ENCODE measurements at places on chromosomes 5 and 9. TPM values are rescaled to one million over a fixed set of nuclear protein-coding genes. Genes with fewer than 3 reads are reported as not detected.
A peak's percentile ranks its signal among the peaks of the same experiment; 100 is the strongest.

DNA sequence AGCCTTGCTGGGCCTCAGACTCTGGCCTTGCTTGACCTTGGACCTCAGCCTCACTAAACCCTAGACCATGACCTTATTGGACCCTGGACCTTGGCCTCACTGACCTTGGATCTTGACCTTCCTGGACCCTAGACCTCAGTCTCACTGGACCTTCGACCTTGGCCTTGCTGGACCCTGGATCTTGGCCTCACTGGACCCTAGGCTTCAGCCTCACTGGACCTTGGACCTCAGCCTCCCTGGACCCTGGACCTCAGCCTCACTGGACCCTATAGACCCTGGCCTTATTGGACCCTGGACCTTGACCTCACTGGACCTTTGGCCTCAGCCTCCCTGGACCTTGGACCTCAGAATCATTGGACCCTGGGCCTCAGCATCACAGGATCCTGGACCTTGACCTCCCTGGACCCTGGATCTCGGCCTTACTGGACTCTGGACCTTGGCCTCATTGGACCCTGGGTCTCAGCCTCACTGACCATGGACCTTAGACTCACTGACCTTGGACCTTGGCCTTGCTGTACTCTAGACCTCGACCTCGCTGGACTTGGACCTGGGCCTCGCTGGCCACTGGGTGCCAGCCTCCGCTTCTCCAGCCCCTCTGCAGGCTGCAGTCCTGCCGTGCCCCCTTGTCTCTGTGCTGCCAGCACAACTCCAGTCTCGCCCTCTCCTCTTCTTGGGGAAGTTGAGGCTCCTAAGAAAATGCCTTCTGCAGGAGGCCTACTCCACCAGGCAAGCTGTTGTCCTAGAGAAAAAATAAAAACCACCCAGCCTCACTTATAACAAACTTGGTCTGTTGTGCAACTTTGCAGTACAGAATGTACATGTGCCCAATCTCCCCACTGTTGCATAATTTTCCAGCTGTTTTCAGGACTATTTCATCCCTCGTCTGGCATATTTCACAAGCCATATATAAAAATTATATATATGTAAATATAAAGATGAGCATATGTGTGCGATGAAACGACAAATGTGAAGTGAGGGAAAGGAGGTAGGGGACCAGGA, 11.0 kb upstream of the ADAMTS2 start:
- DNase-seq: no peak

- no peak for DNase-seq
Measured at GRCh38 chr9:4774209-4774608, 18.5 kb upstream of the RCL1 start.

GRCh38 chr5:88778736-88779135, 104.2 kb downstream of the MEF2C start:
- DNase-seq: no peak

DNA sequence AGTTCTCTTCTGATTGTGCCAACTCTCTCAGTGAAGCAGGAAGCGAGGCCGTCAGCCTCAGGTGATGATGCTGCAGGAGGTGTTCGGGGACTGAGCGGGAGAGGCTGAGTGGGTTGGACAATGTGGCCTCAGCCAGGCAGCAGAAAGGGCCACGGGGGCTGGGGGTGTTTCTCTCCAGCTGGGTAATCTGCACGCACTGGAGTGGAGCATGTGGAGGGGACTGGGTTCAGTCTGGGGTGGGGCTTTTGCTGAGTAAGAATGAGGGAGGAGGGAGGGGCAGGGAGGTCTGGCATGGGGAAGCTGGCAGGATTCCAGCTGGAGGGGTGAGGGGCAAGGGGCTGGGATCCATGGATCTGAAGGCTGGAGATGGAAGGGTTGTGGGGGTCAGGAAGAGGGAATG, 60.8 kb upstream of the PHYKPL start:
- DNase-seq: no peak

GRCh38 chr9:89872913-89873707, 268.3 kb downstream of the GADD45G start:
- DNase-seq: peak; percentile 46

DNA sequence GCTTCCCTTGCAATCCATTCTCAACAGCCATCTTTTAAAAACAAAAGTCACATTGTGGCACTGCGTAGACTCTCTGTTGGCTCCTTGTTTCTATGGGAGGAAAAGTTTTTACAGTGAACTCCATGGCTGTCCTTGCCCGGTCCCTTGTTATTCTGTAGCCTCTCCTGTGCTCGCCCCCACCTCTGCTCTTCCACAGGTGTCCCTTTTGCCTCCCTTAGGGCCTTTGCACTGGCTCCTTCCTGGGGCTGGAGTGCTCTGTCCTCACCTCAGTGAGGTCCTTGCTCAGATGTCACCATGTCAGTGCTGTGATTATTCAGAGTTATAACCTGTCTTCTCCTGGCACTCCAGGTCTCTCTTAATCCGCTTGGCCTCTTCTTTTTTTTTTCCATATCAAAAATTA, 308.8 kb downstream of the DOCK8 start:
- DNase-seq: no peak

Gene SHISAL2B
- not detected for total RNA-seq

DNA sequence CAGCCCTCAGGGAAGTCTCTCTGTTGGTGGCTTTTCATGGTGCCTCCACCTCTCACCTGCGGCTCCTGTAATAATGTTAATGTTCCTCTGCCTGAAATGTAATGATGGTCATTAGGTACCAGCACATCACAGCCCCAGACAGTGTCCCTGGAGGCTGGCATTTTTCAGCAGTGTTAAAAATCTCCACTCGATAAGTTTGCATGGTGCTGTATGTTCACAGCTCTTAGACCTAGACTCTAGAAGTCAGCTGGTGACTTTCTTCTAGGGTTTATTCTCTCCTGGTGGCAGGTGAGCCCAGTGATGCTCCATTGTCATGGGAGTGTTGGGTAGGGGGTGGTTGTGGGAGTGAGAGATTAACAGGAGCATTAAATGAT, 53.1 kb downstream of the GPR107 start:
- DNase-seq: no peak

DNA sequence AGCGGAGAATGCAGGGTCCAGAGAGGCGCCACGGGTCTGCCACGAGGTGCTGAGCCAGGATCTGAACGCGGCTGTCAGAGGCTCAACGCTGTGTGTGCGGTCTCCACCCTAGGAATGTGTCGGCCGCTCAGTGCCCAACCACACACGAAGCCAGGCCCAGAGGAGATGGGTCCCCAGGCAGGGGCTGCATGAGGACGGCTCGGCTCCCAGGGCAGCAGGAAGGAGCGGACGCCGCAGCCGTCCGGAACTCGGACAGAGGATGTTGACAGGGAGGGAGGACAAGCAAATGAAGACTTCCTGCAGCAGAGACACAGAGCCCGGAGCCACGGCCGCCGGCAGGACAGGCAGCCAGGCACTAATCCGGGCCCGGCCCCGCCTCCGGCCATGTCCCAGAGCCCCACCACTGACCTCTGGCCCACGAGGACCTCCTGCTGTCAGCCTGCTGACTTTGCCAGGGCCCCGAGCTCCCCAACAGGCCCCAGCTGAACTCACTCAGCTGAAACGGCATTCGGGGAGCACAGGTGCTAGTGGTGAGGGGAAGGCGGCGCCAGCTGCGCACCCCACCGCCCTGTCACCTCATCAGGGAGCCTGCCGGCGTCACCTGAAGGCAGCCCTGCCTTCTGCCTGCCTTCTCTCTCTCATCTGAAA, 12.7 kb downstream of the VAV2 start:
- peak; percentile 67 for DNase-seq

- no peak for DNase-seq
Measured at GRCh38 chr5:80103371-80103770, 68.2 kb downstream of the THBS4 start.

- no peak for DNase-seq
Measured at GRCh38 chr5:171355302-171355724, 32.3 kb upstream of the NPM1 start.

Gene SLC22A5
- 5.9 TPM for total RNA-seq

Gene PCDHB3
- 3.7 TPM for total RNA-seq

DNA sequence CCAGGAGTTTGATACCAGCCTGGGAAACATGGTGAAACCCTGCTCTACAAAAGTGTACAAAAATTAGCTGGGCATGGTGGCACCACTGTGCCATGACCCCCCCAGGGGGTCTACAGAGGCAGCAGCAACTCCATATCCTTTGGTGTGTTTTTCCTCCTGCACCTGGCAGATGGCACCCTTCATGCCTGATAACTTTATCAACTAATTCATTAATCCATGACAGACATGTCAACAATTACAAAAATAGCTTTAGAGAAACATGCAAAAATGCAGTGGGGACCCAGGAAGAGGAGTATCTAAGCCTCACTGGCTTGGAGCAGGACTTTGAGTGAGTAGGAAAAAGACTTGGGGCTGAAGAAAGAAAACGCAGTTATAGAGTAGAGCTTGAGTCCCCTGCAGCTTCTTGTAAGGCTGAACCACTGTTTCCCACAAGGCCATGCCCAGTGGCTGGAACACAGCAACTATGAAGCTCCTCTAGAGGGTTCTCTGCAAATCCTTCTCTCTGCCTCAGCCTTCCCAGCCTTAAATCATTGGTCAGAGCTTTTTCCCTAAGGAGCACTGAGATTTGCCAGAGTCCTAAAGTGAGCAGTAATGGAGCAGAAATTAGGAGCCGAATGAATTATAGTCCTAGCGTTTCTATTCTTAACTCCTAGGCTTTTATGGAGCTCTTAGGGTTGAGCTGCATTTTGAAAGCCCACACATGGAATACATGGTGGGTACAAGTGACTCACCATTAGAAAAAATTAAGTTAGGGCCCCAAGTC, 25.5 kb upstream of the B4GALT1 start:
- no peak for DNase-seq

GRCh38 chr5:123951582-123951977, 439.6 kb downstream of the CSNK1G3 start:
- no peak for DNase-seq

GRCh38 chr5:40386289-40386688, 293.4 kb upstream of the PTGER4 start:
- DNase-seq: peak; percentile 33

DNA sequence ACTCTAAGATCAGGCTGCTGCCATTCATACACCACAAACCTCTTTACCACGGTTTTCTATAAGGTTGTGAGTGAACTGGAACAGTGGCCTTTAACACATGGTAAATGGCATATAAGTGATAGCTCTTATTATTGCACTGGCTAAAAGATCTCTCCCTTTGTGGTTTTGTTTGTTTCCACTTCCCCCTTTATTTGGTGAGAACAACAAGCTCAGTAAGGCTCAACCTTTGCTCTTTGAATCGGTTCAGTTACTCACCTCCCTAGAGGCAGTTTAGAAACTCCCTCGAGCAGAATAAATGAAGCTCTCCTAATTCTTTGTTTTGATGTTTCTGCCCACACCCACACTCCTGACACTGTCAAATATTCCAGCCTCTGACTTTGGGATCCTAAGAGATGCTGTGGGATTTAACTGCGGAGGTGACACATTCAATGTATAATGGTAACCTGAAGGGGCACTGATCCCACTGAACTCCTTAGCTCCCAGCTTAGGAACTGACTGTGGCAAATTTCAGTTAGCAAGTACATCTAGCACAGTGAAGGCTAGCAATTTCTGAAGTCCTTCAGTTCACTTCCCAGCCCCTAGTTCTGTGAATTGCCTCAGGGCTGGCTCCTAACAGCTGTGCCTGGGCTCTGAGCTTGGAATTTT, 22.5 kb upstream of the RAD23B start:
- DNase-seq: no peak

DNA sequence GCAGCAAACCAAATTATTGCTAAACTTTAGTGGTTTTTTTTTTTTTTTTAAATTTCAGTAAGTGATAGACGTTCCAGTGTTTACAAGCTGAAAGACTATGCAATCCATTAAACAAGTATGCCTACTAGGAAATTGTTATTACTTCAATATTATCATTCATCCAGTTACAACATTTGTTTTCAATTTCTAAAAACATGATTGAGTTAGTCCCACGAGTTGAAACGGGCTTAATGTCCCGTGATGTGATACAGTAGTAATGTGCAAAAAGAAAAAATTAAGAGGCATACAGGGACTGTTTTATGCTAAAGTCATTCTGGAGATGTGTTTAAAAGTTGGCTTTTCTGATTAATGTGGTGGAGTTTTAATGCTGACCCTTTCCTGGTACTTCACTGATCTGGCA, 550.3 kb upstream of the DMAC1 start:
- DNase-seq: no peak

Gene CCDC180
- 7.8 TPM for total RNA-seq

DNA sequence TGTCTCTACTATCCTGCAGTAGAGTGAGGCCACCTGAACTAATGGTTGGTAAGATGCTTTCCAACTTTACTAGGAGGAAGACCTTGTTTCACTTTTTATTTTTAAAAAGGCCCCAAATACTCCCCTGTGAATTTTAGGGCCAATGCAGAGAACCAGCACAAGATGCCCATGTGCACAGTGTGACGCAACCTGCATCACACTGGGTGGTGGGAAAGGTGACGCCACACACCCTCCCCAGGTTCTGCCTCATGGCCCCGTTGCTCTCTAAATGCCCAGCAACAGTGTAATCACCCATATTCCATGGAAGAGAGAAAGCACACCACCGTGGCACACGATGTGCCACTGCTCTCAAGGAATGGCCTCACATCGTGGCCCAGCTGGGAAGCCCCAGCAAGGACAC, 6.4 kb downstream of the SURF4 start:
- no peak for DNase-seq

- DNase-seq: no peak
Measured at GRCh38 chr5:32390819-32391591, 53.5 kb downstream of the ZFR start.

Gene INSL6
- total RNA-seq: not detected

DNA sequence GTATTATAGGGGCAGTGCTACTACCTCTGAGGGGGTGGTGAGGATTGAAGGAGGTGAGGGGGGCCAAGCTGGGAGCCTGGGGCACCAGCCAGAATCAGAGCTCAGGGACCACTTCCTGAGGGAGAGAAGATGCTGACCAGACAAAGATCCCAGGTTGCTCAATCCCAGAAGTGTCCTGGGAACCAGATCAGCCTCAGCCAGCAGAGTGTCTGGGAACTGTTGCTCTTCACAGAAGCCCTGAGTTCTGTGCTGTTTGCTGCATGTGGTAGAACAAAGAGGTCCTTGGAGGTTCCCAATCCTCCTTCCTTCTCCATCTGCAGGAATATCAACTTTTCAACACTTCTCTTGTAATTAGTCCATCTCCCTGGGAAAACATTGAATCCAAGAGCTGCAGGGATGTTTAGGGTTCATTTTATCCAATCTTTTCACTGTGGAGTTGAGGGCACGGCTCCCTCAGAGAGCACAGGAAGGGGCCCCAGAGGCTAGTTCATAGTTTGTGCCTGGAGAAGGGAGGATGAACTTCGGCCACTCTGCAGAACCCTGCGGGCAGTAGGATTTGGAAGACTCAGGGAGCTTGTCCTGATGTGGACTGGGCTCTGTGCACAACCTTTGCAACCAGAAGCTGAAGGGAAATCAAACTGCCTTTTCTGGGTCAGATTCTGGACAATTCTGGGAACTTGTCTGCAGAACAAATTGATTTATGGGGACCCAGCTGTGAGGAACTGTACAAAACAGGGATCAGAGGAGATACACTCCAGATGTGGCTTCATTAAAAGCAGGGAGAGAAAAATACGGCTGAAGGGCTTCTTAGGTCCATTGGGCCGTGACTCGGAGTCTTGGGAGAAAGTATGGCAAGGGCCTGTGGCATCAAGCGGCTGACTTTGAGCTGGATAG, 57.1 kb downstream of the GALNT12 start:
- DNase-seq: peak; percentile 87
